ENCODE measurements at places on chromosomes 7 and 10. TPM values are rescaled to one million over a fixed set of nuclear protein-coding genes. Genes with fewer than 3 reads are reported as not detected.

The PRSS58 gene
- total RNA-seq: not detected

The MRLN gene
- total RNA-seq: not detected

The CALCR gene
- not detected for total RNA-seq

The LRRC18 gene
- total RNA-seq: not detected

The ITGA8 gene
- total RNA-seq: 0.57 TPM

The LRRC61 gene
- 2.0 TPM for total RNA-seq

The OR2A12 gene
- not detected for total RNA-seq

The ACTR3C gene
- total RNA-seq: 0.67 TPM

The SSC4D gene
- 0.38 TPM for total RNA-seq

The NFE2L3 gene
- 60.8 TPM for total RNA-seq

The TMEM140 gene
- 28.7 TPM for total RNA-seq

The WNT8B gene
- not detected for total RNA-seq

The NEBL gene
- total RNA-seq: 3.2 TPM

The ARPC1B gene
- total RNA-seq: 500 TPM

The IDI2 gene
- not detected for total RNA-seq

The PIK3CG gene
- total RNA-seq: 17.3 TPM

The PRKCQ gene
- not detected for total RNA-seq

All from vein endothelial cell (primary cell).